ENCODE measurements at places on chromosomes 4 and X.

DNA sequence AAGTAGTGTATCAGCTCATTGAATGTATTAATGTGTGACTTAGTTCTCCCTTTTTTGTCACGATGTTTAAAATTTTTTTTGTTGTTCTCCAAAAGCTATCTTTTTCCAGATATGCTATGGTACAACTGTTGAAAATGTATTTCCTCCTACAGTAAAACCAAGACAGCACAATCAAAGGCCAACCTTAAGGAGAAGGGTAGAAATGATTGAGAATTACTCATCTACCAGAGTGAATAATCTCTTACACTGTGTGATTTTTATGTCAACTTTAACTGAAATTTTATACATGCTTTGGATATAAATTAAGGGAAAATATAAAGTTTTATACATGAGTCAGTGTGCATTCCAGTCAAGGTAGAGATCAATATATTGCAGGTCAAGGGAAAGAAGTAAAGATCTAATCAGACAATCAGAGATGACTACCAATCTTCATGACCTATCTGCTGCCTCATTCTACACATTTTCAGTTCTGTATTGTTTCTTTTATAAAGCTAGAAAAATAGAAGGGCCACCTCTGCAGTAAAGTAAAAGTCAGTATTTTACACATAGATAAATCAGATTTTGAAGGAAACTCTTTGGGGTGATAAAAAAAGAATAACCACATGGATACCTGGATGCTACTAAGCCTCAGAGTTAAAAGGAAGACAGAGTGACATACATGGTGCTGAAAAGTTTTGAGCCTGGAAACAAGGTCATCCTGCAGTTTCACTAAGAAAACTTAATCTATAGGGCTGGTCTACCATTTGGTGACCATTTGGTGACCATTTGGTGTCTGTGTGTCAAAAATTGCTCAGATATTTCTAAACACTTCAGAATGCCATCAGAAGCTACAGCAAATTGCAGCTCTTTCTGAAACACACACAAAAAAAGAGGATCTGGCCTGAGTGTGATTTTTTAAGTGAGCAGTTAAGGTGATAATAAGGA lies 1.6 kb downstream of the FAM13A start:
- no peak for DNase-seq

- DNase-seq: no peak
These were observed 26.0 kb downstream of the ARL13A start for GRCh38 chrX:100995469-100995868.

DNA sequence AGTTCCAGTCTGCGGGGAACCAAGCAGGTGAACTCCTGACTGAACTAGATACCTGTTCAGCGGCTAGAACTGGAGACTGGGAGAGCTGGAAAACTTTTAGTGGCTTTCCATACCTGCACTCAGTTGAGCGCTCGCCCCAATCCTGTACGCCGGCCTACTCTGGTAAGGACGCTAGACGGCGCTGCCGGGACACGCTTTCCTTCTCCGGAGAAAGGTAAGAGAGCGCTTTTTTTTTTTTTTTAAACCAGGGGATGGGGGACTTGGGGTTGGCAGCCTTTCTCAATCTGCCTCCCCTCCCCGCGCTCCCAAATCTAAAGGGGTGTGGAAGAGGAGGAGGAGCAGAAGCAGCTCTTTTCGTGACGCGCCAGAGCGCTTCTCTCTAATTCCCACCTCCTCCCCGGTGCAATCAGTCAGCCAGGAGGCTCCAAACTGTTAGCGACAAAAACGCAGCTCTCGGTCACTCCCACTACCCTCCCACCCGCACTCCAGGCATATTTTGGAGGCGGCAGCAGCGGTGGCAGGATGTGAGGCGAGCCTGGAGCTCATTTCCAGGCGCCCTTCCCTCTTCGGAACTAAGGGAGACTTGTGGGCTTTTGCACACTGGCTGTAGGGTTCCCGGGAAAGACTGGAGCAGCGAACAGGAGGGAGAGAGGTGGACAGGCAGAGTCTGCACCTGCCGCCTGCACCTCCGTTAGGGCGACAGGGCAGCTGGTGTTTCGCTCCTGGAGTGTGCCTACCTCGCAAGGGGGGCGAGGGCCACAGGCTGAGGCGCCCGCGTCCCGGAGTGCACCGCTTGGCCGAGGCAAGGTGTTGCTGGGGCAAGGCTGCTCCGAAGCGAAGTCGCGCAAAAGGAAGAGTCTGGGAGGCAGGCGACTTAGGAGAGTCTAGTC lies at the start of gene IL1RAPL2:
TSS of gene IL1RAPL2 (plus strand) at position 409 of the 890 bp plus-strand sequence.
- no peak for DNase-seq

DNA sequence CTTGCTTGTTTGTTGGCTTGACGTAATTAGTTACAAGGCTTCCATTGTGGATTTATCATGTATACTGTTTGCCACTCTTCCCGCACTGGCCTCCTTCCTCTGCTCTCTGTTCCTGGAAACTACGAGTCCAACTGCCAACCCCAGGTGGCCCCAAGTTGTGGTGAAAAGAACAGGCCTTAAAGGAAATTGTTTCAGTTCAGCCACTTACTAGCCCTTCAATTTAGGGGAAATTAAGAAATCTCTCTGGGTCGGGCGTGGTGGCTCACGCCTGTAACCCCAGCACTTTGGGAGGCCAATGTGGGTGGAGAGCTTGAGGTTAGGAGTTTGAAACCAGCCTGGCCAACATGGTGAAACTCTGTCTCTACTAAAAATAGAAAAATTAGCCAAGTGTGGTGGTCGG lies 28.0 kb downstream of the RBM47 start:
- no peak for DNase-seq

- no peak for DNase-seq
These were observed 58.9 kb downstream of the TMEM154 start for GRCh38 chr4:152620915-152621314.

DNA sequence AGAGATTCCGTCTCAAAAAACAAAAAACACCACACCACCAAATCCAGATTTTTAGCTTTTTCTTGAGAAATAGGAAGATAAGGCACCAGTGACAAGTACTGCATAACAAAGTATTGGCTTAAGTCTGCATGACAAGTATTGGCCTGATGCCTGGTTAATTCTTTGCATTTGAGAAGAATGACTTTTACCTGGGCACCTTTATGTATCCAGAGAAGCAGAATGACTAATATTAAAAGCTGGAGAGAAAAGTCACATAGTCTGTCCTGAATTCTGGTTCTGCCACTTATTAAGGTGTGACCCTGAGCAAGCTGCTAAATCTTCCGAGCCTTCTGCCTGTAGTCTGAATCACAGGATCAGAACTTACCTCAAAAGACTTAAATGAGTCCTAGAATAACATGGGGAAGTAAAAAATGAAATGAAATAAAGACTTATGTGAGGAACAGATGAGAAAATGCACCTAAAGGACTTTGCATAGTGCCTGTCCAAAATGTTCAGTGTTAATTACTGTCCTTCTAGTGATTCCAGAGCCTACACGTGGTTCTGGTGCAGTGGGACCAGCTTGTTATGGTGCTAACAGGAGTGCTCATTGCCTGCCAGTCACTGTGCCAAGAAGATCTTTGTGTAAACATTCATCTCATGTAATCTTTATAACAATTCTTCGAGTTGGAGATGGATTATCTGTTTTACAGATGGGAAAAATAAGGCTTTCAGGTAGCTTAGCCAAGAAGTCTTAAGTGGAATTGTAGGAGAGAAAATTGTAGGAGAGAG lies 31.6 kb downstream of the UGDH start:
- no peak for DNase-seq

GRCh38 chr4:8848507-8849265 lies 23.0 kb downstream of the HMX1 start:
- no peak for DNase-seq

DNA sequence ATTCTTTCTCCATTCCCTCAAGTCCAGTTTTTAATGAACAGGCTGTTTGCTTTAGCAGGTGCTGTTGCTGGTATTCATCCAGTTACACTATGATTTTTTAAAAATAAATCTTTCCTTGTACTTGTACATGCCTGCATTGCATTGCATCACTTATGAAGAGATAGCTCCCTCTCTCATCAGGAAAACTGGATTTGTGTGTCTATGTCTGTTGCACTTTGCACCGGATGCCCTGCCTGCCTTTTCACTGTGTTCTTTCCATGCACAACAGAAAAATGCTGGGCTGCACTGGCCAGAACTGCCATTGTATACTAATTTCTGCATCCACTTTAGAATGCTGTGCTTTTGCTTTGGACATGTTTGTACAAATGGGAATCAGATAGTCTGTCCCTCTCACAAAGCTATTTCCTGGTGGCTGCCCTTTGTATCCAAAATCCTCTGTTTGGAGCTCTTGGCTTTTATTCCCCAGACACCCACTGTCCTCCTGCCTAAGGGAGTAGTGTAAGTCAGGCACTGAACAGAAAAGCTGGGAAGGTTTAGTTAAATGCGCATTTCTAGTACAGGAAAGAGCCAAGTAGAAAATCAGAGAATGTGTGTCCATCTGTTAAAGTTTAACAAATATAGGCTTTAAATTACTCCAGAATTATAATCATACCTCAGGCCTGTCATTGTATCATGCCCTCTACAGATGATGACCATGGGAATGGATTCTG lies 119.1 kb downstream of the MBNL3 start:
- DNase-seq: no peak

GRCh38 chr4:38728631-38729141 lies 54.1 kb downstream of the TLR10 start:
- no peak for DNase-seq

DNA sequence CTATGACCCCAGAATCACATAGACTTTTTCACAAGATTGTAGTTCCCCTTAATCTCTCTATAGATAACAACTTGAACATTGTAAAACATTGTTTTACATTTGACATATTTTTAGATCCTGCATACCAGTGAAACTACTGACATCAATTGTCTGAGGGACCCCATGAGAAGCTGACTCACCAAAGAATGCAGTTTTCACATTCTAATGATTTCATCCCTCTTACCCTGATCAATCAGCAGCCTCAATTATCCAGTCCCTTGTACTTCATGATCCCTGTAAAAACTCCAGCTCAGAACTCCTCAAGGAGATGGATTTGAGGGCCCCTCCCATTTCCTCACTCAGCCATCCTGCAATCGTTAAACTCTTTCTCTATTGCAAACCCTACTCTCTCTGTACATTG lies 411.0 kb upstream of the NDST3 start:
- no peak for DNase-seq

- no peak for DNase-seq
These were observed 2.0 kb downstream of the RAPGEF2 start for GRCh38 chr4:159104694-159105414.

DNA sequence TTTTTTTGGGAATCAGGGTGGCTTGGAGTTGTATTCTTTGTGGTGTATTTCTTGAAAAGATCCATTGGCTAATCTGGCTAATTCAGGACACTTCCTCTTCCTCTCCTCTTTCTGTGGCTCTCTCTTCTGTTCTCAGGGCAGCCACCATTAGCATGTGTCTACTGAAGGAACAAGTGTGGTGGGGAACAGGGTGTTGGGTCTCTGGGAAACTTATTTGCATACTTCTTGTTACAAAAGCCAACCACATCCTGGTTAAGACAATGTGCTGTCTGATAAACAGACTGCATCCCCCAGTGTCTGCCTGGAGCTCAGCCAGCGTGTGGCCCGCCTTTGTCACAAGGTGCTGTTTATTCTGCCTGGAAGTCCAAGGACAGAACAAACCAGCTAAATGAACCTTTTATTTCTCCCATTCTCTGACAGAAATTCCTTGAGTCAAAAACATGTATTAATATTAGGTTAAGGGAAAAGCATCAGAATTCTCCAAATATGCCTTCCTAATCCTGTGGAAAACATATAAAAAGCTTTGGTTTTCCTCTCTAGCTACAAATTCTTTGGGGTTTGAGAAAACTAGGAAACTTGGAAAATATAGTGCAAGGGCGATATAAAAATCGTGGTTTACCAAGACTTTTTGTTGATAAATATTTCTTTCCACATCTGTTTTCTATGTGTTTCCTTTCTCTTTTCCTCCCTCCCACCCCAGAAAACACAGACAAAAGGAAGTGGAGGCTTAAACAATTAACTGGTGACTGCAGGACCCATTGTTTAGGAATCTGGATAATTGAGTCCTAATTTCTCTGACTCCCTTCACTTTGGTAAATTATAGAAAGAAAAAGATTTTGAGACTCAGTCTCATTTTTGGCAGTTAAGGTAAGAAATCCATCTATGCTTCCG lies 203.6 kb downstream of the SPRY1 start:
- DNase-seq: peak; percentile 98

DNA sequence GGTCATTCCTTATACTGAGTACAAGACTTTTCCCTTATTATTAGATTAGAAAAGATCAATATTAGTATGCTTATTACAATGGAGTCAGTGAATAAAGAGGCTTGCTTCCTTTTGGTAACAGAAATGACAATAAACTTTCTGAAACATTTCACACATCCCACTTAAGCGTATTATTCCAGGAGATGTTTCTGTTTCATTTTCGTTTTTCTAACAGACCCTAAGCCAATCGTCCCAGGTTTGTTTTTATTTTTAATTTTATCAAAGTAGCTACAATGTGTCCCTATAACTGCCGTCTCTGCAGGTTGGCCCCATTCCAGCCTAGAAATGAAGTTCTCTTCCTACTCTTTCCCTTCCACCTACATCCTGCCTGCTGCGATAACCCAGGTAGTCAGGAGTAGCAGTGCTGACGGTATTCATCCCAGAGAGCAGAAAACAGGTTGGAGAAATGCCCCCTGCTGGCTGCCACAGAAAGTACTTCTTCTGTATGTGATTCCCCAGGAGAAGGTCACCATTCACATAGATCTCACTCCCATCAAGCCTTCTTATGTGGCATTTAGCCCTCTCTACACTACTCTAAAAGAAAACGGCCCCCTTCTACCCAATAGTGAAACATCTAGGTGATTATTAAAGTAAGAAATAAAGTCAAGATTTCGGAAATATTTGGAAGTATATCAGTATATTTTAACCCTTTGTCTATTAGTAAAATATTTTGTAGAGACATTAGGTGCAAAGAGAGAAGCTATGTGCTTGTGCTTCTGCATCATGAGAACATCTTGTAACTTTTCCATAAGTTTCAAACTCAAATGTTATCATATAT lies 40.4 kb downstream of the ENPEP start:
- DNase-seq: peak; percentile 65

- no peak for DNase-seq
These were observed 12.3 kb upstream of the DDX53 start for GRCh38 chrX:22987452-22987851.

DNA sequence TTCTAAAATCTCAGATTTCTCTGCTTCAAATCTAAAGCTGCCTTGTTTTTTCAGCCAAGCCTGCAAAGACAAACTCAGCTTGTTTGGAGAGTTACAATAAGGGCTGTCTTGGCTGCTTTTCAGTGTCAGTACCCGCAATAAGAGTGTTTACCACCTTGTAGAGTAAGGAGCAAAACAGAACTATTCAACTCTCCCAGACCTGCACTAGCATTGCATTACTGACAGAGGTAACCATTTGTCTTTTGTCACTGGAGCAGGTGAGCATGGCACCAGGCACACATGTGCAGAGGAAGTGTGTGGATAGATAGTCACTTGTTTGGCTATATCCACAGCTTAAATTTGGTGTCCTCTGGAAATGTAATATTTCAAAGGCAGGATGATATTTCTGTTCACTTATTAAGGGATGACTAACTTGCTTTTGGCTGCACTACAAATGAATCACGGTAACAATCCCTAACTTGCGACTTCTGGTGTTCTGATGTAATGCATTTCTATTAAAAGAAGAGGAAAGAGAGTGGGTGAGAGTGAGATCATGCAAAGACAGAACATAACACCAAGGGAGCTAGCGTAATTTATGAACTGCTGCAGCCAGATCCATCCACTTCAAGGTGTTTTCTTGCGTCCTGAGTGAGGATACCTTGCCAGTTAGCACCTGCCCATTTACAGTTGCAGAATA lies 38.6 kb downstream of the PTCHD1 start:
- no peak for DNase-seq

Measured in Jurkat, Clone E6-1 (cell line).